ENCODE measurements at places on chromosomes 6 and 20. TPM values are rescaled to one million over a fixed set of nuclear protein-coding genes. Genes with fewer than 3 reads are reported as not detected.

SLC44A4 gene
- 0.84 TPM for total RNA-seq

HSD17B8 gene
- 15.0 TPM for total RNA-seq

MED23 gene
- 36.5 TPM for total RNA-seq

DSP gene
- total RNA-seq = 6.0 TPM

BYSL gene
- 12.6 TPM for total RNA-seq

VGLL2 gene
- not detected for total RNA-seq

ADGRB3 gene
- total RNA-seq = 17.9 TPM

NRN1 gene
- total RNA-seq = 66.5 TPM

TP53INP2 gene
- total RNA-seq = 17.8 TPM

ACTL10 gene
- total RNA-seq = 4.3 TPM

STMN3 gene
- total RNA-seq = 13.5 TPM

BEND6 gene
- 7.8 TPM for total RNA-seq

TMEM200A gene
- total RNA-seq = 10.5 TPM

BAG2 gene
- 5.4 TPM for total RNA-seq

BCAS1 gene
- 34.8 TPM for total RNA-seq

SLC22A1 gene
- 5.5 TPM for total RNA-seq

PRSS35 gene
- 0.84 TPM for total RNA-seq

TRIM40 gene
- not detected for total RNA-seq

FRMD1 gene
- 9.9 TPM for total RNA-seq

CPNE5 gene
- 0.39 TPM for total RNA-seq

PPP1R3G gene
- total RNA-seq = 2.1 TPM

PTCHD4 gene
- 3.0 TPM for total RNA-seq

FKBP1C gene
- total RNA-seq = 1.2 TPM

SCAF8 gene
- total RNA-seq = 41.1 TPM

SNAI1 gene
- 7.5 TPM for total RNA-seq

PRPH2 gene
- total RNA-seq = 1.2 TPM

CCDC28A gene
- 31.0 TPM for total RNA-seq

OR2H1 gene
- total RNA-seq = not detected

CDK5RAP1 gene
- total RNA-seq = 29.5 TPM

WFDC12 gene
- not detected for total RNA-seq

ARMC2 gene
- 3.9 TPM for total RNA-seq

FAM50B gene
- total RNA-seq = 23.5 TPM

PI3 gene
- not detected for total RNA-seq

CRISP2 gene
- not detected for total RNA-seq

WFDC5 gene
- total RNA-seq = not detected

UBE3D gene
- 6.3 TPM for total RNA-seq

SEL1L2 gene
- total RNA-seq = not detected

RBM24 gene
- total RNA-seq = 3.5 TPM

C6orf15 gene
- total RNA-seq = not detected

CLPSL2 gene
- not detected for total RNA-seq

ID4 gene
- total RNA-seq = 32.6 TPM

ENPP4 gene
- 19.2 TPM for total RNA-seq

NMBR gene
- total RNA-seq = 1.1 TPM

LAMA2 gene
- total RNA-seq = 339 TPM

C6orf132 gene
- 2.5 TPM for total RNA-seq

FAM217A gene
- not detected for total RNA-seq

SYS1 gene
- 27.1 TPM for total RNA-seq

COL20A1 gene
- total RNA-seq = not detected

TGM3 gene
- not detected for total RNA-seq

SIRPA gene
- total RNA-seq = 53.0 TPM

SMPDL3A gene
- total RNA-seq = 9.8 TPM

ZC2HC1B gene
- not detected for total RNA-seq

MYB gene
- total RNA-seq = 1.2 TPM

ASIP gene
- total RNA-seq = 1.4 TPM

NINL gene
- 14.1 TPM for total RNA-seq

PXDC1 gene
- 174 TPM for total RNA-seq

All from tibial nerve (tissue), 4 donors.